ENCODE measurements at places on chromosomes 12 and 14.
A peak's percentile ranks its signal among the peaks of the same experiment; 100 is the strongest.

- no peak for DNase-seq
These were observed 77.5 kb downstream of the PELI2 start for GRCh38 chr14:56195704-56196103.

DNA sequence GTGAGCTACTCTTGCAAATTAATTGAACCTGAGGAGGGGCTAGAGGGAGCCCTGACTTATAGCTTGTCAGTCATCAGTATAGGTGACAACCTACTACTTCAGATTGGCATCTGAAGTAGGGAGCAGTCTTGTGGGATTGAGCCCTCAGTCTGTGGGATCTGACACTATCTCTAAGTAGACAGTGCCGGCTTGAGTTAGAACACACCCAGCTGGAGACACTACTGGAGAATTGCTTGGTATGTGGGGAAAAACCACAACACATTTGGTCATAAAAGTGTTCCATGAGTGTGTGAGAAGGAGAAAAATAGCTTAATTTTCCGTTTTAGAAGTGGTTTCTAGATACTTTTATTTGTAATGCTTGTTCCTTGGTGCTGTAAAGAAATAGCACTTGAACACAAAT lies 30.5 kb upstream of the DDHD1 start:
- DNase-seq: no peak

- DNase-seq: no peak
These were observed 219.1 kb downstream of the PHLDA1 start for GRCh38 chr12:75812271-75813018.

DNA sequence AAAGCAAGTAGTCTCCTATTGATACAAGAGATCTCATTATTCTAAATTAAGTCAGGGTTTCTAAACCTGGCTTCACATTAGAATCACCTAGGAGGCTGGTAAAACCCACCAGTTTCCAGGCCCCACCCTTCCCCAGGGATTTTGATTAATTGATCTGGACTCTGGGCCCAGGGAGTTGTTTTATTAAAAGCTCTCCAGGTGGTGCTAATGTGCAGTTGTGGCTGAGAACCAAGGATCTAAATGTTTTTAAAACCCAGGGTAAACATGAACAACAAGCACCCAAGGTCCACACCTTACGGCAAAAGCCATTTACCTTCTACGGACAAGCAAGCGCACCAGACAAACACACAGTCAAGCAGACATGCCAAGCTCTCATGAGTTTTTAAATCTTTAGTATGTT lies 73.9 kb downstream of the SLC2A13 start:
- no peak for DNase-seq

DNA sequence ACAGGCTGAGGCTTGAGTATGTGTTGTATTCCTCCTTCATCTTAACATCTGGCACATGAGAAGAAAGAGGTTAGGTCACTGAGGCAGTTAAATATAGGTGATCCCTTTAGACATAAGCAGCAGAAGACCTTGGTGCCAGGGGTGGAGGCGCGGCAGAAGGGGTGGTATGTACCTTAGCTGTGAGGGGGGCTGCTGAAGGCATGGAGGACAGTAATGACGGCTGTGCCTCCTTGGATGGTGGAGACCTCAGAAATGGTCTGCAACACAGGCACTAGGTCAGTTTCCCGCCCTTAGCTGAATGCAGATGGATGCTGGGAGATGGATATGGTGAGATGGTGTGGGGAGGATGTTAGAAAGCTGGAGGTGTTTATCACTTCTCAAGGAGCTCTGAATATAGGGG lies 1.5 kb upstream of the PNMA1 start:
- no peak for DNase-seq

GRCh38 chr14:70366911-70367310 lies 7.4 kb upstream of the COX16 start:
- DNase-seq: no peak

- DNase-seq: no peak
These were observed 92.9 kb downstream of the PAWR start for GRCh38 chr12:79597910-79598309.

- DNase-seq: no peak
These were observed 15.5 kb downstream of the RESF1 start for GRCh38 chr12:31974673-31975072.

- no peak for DNase-seq
These were observed 127.7 kb downstream of the NRXN3 start for GRCh38 chr14:78297858-78298257.

DNA sequence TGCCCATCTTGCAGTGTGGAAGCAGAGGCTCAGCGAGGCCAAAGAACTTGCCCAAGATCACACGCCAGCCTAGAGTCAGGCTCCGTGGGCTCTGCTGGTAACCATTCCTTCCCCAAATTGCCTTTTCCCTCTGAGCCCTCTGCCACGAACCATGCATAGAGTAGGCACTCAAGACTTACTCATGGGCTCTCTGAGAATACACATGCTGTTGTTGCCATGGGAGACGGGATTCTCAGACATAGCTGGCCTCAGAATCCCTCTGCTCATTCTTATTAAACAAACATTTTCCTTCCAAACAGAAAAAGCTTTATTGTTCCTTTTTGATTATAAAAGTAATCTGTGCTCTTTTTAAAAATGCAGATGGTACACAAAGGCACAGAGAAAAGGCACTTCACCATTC lies 52.5 kb upstream of the WSCD2 start:
- DNase-seq: no peak

- DNase-seq: no peak
These were observed 37.6 kb downstream of the BCL11B start for GRCh38 chr14:99234355-99234754.

DNA sequence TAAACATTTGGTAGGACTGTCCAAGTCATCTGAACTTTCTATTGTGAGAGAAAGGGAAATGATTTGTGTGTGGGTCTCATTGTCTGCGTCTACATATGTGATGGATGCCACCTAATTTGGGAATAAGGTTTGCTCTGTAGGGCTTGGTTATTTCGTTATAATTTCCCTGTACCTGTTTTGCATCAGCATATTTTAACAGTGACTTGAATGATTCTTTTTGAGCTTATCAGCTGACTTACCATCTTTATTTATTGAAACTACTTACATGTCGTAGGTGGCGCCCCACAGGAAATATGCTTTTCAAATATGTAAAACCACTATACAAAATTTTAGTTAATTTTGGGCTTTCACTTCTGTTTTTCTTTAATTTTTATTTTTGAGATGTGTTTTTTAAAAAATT lies 56.5 kb upstream of the BCAT1 start:
- no peak for DNase-seq

DNA sequence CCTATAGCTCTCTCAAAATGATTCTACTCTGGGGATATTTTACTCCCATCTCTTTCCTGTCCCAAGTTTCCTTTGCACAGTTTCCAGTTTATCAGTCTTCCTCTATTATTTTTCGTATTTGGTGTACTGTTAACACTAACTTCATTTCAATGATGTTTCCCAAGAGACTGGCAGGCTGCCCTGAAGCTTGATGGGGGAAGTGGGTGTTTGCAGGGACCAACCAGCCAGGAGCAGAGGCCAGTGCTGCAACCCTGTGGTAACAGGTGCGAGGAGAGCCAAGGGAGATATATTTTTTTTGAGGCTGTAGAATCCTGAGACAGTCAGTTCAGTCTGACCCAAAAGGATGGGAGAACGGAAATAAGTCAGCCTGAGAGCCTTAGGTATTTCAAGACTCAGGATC lies 11.8 kb upstream of the CEBPE start:
- DNase-seq: no peak

DNA sequence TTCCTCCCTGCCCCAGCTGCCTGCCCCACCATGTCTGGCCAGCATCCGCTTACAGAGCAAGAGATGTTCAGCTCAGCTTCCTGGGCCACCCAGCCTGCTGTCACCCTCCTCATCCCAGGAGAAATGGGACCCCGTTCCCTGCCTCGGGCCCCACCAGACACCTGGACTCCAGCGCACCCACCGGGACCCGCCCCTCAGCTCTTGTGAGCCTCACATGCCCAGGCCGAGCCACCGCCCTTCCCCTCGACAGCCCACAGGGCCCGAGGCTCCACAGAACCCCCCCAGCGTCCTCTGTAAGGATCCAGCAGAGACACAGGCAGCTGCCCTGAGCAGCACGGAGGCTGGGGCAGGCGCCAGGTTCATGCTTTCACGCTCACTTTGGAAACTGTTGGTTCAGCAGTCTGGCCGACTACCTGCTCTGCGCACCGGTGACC lies 18.4 kb upstream of the C14orf180 start:
- no peak for DNase-seq

DNA sequence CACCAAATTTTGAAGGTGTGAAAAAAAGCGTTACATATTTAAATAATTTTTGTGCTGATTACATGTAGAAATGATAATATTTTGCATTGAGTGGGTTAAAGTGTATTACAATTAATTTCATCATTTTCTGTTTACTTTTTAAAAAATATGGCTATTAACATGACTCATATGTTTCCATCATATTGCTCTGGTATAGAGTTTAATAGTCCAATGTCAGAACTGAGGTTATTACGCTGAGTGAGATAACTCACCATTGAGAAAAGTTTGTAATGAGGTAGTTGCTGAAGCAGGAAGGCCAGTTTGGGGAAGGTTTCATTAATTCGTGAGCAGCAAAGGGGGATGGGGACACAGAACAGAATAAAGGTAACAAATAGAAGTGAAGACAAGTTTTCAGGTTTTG lies 865.7 kb upstream of the MGAT4C start:
- no peak for DNase-seq

DNA sequence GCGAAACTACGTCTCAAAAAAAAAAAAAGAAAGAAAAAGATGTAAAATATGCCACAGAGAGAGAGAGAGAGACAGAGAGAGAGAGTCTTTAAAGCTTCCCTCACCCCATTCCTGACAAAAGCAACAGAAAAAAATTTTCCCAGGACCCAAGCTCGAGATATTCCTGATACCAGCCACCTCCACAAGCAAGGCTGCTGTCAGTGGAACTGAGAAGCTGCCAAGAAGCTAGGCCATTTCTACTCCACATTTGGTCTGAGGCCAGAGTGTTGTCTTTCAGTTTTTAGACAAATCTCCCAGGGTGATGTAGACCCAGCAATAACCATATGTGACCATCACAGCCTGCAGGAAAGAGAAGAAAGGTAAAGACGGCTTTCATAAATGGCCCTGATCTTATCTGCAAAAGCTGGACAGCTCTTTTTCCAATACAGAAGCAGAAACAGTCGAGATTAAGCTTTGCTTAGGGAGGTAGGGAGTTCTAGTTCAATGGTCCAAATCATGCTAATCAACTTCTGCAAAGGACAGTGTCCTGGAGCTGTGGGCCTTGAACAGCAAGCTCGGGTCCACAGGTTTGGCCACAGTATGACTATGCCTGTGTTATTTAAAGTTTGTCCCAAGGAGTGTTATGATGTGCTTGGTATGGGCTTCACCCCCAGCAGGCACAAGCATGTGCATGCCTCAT lies 130.3 kb upstream of the NUDT4 start:
- no peak for DNase-seq

- no peak for DNase-seq
These were observed 146.5 kb downstream of the PAPOLA start for GRCh38 chr14:96648506-96649326.

DNA sequence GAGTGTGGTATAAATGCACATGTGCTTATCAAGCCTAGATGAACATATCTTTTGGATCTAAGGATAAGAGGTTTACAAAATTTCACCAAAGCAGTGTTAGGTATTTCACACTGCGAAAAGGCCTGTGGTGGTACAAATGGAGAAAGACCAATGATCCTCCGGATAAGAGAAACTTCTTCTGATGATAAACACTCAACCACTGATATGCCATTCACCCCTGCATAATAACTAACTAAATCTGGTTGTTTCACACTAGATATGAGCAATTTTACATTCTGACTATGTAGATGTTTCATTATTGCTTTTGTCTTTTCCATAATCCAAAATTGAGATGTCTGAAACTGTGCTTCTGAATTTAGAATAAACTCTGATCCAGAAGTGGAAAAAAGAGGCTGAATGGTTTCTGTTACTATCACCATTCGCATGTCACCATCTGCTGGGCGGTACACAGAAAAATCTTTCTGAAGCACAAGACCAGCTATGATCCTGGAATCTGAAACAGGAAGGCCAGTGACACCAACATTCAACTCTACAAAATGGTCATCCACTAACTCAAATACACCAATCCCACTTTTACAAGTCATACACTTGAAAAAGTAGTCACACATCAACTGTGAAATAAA lies 1.3 kb downstream of the BBS10 start:
- DNase-seq: no peak

GRCh38 chr12:58138424-58138823 lies 197.1 kb downstream of the ATP23 start:
- no peak for DNase-seq

DNA sequence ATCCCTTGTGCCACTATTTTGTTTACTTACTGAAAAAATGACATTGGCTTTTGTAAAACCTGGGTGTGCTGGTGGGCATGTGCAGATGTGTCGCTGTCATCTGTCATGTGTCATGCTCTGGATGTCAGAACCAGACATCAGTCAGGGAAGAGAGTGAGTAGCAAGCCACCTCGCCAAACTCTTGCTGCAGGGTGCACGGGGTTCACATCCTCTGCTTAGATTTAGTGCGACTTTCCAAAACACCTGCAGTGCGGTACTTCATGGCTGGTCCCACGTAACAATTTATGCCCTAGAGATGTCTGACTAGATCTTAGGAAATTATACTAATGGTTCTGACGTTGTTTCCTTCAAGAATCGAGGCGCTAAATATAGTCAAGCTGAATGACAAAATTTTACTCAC lies 106.7 kb downstream of the CRADD start:
- peak; percentile 29 for DNase-seq

Data from activated T-cell treated with anti-CD3 and anti-CD28 coated beads for 48 hours (primary cell).